ENCODE measurements at places on chromosomes 5 and 9. TPM values are rescaled to one million over a fixed set of nuclear protein-coding genes. Genes with fewer than 3 reads are reported as not detected.
A peak's percentile ranks its signal among the peaks of the same experiment; 100 is the strongest.

Gene PCDHA1
- not detected for total RNA-seq

Gene GPR150
- total RNA-seq, result 0.51 TPM

DNA sequence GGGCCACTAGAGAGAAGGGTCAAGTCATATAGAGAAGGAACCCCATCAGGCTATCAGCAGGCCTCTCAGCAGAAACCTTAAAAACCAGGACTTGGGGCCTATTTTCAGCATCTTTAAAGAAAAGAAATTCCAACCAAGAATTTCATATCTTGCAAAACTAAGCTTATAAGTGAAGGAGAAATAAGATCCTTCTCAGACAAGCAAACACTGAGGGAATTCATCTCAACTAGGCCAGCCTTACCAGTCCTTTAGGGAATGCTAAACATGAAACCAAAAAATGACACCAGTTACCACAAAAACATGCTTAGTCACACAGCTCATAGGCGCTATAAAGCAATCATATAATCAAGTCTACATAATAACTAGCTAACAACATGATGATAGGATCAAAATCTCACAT lies 407.1 kb downstream of the LRRC70 start:
- no peaks in the 10 kb centered on the region for H3K27me3 ChIP-seq
- no peak overlapping the region for H3K27ac ChIP-seq

GRCh38 chr5:84036842-84037241 lies 316.2 kb upstream of the HAPLN1 start:
- H3K4me1 ChIP-seq, result no peaks in the 10 kb centered on the region
- no peak overlapping the region for H3K4me3 ChIP-seq
- H3K36me3 ChIP-seq, result no peaks in the 10 kb centered on the region
- no peak for DNase-seq

DNA sequence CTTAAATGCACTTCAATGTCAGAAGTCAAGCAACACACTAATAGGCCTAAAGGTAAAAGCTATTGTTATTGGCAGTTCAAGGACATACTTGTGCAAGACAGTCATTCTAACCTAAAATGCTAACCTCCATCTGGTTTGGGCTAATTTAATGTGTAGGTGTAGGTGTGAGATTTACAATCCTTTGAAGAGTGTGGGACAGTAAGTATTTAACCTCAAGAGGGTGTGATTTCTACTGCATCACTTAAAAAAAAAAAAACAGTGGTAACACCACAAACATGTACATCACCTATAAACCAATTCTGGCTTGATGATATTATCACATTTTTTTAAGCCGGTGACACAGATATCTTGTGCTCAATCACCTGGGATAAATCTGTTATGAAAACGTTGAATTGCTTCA lies 127.5 kb upstream of the MEF2C start:
- no peak for DNase-seq
- no peak overlapping the region for H3K27ac ChIP-seq
- no peak overlapping the region for H3K4me3 ChIP-seq
- H3K36me3 ChIP-seq, result no peaks in the 10 kb centered on the region
- no peaks in the 10 kb centered on the region for H3K27me3 ChIP-seq

DNA sequence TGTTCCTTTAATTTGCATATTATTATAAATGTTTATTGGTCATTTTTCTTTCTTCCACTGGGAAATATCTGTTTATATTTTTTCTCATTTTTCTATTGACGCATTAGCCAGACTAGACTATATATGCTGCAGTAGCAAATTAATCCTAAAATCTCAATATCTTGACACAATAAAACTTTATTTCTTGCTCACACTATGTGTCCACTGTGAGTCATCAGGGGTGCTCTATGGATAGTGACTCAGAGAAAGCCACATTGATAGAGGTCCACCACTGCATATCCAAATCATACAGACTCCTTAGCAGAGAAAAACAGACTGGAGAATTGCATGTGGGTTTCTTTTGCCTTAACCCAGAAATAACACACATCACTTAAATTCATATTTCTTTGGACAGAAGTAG lies 20.8 kb downstream of the OR1L3 start:
- H3K36me3 ChIP-seq, result no peaks in the 10 kb centered on the region
- no peaks in the 10 kb centered on the region for H3K4me1 ChIP-seq
- no peak overlapping the region for H3K27ac ChIP-seq

Gene PGM5
- 0.11 TPM for total RNA-seq

DNA sequence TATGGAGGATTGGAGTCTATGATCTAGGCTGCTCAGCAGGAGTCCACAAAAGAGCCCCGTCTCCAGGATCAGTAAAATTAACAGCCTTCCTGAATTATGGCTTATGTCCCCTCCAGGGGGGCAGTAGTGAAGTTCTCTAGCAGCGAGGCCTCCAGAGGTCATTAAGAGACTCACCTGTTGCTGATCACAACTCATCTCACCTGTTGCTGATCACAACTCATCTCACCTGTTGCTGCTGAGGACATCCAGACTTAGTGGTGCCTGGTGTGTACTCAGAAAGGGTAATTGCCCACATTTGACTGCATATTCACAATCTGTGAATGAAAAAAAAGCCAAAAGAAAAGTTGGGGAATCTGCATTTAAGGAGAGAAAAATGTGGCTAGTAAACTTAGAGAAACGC lies 129.5 kb downstream of the SMARCA2 start:
- no peak overlapping the region for H3K27ac ChIP-seq
- no peak for DNase-seq
- H3K27me3 ChIP-seq, result no peaks in the 10 kb centered on the region
- peaks cover 20% of the 10 kb centered on the region for H3K4me1 ChIP-seq
- no peaks in the 10 kb centered on the region for H3K36me3 ChIP-seq
- H3K4me3 ChIP-seq, result no peak overlapping the region

Gene ARHGEF28
- total RNA-seq, result not detected

DNA sequence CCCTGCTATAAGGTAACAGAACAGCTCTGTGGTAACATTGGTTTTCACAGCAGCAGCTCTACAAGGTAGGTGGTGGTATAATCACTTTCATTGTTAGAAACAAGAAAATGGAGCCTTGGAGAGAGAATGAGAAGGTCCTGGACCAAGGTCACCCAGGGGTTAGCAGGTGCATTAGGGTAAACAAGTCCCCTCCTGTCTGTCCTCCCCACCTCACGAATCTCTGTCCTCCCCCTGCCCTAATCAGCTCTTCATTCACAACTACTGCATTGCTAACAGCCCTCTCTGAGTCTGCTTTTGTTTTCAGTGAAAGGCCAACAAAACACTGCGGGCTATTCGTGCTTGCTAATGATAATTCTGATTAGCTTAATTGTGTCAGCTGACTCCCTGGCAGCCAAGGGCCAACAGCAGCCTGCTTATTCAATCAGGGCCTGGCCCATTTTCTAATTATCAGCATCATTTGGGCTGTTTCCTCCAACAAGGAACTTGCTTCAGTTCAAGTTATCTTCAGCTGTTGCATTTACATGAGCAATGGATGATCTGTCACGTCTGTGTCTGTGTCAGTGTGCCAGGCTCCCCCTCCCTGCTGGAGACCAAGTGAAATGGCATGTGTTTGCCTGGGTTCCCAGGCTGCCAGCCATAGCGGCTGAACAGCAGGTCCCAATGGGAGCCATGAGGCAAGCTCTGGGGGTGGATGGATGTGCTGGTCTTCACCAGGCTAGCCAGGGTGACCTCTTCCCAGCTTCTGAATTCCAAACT lies 56.7 kb upstream of the EQTN start:
- H3K36me3 ChIP-seq, result no peaks in the 10 kb centered on the region
- H3K27me3 ChIP-seq, result no peaks in the 10 kb centered on the region
- no peak overlapping the region for H3K27ac ChIP-seq

Gene SLC36A3
- not detected for total RNA-seq

DNA sequence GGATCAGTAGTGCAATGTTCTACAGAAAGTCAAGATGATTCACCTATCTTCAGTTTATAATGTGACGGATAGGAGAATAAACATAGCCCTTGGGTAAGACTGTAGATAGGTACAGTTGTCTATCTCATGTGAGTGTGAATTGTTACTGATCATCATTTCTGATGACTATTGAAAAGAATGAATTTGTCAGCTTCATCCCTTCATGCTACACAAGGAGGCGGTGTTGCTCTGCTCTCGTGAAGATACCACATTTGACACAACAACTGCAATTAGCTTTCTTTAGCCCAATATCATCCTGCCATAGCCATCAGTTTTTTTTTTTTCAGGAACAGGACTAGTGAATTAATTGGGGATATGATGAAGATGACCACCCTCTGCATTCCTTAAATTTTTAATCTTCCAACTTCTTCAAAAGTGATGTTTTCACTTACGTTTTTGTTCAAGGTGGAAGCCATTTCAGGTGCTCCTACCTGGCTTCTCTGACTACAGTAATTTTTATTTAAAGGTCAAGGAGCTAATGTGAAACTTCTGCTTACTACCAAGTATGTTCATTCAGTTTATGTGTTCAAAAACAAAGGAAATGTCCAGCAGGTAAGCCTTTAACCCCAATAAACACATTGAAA lies 152.9 kb upstream of the MOCS2 start:
- no peaks in the 10 kb centered on the region for H3K4me1 ChIP-seq
- no peak overlapping the region for H3K4me3 ChIP-seq
- H3K36me3 ChIP-seq, result no peaks in the 10 kb centered on the region
- H3K27me3 ChIP-seq, result no peaks in the 10 kb centered on the region
- DNase-seq, result peak; percentile 61
- no peak overlapping the region for H3K27ac ChIP-seq

Gene AGTPBP1
- 42.9 TPM for total RNA-seq

GRCh38 chr5:172669386-172670004 lies 28.4 kb downstream of the NEURL1B start:
- DNase-seq, result no peak
- H3K36me3 ChIP-seq, result no peaks in the 10 kb centered on the region
- no peak overlapping the region for H3K4me3 ChIP-seq
- H3K4me1 ChIP-seq, result no peaks in the 10 kb centered on the region

- H3K4me3 ChIP-seq, result no peak overlapping the region
- H3K27ac ChIP-seq, result no peak overlapping the region
- DNase-seq, result no peak
Measured at GRCh38 chr9:109816490-109816889, 36.5 kb downstream of the PALM2AKAP2 start.

DNA sequence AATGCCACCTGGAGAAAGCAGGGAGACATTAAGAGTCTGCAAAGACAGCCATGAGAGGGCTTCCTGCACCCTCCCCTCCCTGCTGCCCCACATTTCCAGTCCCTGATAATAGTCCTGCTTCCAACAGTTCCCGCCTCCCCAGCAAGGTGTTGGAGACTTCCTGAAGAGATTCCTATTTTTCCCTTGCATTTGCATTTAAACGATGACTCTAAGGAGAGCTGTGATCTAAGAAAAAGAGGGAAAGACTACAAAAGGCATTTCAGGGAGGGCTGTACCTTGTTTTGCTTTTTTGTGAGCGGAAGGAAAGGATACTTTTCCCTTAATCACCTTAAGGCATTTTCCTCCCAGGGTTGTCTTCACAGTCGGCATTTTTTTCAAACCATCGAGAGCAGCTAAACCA lies 62.1 kb downstream of the GAS1 start:
- H3K27ac ChIP-seq, result no peak overlapping the region
- no peaks in the 10 kb centered on the region for H3K27me3 ChIP-seq
- no peak for DNase-seq
- H3K4me3 ChIP-seq, result no peak overlapping the region

GRCh38 chr5:103490030-103490739 lies 72.4 kb downstream of the NUDT12 start:
- H3K4me3 ChIP-seq, result no peak overlapping the region
- H3K36me3 ChIP-seq, result no peaks in the 10 kb centered on the region
- no peaks in the 10 kb centered on the region for H3K4me1 ChIP-seq
- no peak overlapping the region for H3K27ac ChIP-seq
- no peak for DNase-seq

DNA sequence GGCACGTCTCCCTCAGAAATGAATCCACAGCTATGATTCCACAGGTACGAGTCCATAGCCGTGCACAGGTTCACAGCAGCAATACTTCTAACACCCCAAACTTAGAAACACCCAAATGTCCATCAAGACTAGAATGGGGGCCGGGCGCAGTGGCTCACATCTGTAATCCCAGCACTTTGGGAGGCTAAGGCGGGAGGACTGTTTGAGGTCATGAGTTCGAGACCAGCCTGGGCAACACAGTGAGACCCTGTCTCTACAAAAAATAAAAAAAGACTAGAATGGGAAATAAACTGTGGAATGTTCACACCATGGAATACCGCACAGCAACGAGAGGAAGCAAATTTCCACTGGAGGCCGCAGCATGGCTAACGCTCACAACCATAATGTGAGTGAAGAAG lies 4.3 kb upstream of the DOLPP1 start:
- no peak overlapping the region for H3K4me3 ChIP-seq
- H3K27ac ChIP-seq, result no peak overlapping the region
- H3K4me1 ChIP-seq, result peaks cover 9% of the 10 kb centered on the region
- DNase-seq, result no peak
- H3K36me3 ChIP-seq, result no peaks in the 10 kb centered on the region
- H3K27me3 ChIP-seq, result no peaks in the 10 kb centered on the region

DNA sequence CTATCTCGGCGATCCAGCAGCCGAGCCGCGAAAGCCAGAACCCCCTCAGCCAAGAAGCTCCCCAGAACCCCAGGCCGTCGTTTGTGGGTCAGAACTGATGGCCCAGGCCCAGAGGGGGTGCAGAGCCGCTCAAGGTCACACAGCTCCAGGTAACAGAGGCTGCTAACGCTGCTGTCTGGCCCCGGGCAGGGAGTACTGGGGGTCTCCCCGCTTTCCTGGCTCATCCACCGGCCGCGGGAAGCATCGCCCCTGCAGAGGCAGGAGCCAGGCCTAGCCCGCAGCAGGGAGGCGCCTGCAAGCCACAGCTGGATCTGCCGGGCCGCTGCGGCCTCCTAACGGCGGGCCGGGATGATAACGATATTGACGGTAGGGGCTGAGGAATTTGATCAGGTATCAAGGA lies 39.4 kb upstream of the CTSV start:
- no peaks in the 10 kb centered on the region for H3K27me3 ChIP-seq
- H3K4me1 ChIP-seq, result no peaks in the 10 kb centered on the region
- no peak overlapping the region for H3K4me3 ChIP-seq

Gene FBP2
- not detected for total RNA-seq

Gene PAIP2
- 111 TPM for total RNA-seq

- H3K27me3 ChIP-seq, result no peaks in the 10 kb centered on the region
- H3K36me3 ChIP-seq, result no peaks in the 10 kb centered on the region
Measured at GRCh38 chr5:54176066-54176830, 134.1 kb downstream of the ARL15 start.

DNA sequence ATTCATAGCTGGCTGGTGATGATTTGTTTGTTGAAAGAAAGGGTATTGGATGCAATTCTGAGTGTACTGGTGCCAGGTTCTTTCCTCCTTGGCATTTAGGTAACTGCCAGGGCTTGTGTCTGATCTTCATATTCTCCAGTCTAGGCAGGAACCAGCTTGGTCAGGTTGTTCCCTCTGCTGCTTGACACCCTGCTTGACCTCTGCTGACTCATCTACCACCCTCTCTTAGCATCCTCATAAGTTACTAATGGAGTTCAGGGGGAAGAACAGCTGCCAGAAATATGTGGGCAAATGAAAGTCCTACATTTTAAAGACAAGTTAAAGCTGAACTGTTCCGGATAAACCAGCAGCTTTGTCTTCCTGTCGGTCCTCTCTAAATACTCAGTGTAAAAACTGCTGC lies 116.1 kb upstream of the TNC start:
- H3K4me1 ChIP-seq, result no peaks in the 10 kb centered on the region
- H3K27ac ChIP-seq, result no peak overlapping the region
- H3K4me3 ChIP-seq, result no peak overlapping the region
- H3K27me3 ChIP-seq, result no peaks in the 10 kb centered on the region
- no peaks in the 10 kb centered on the region for H3K36me3 ChIP-seq

- H3K4me3 ChIP-seq, result no peak overlapping the region
- H3K4me1 ChIP-seq, result peaks cover 8% of the 10 kb centered on the region
- DNase-seq, result peak; percentile 68
- H3K27ac ChIP-seq, result no peak overlapping the region
- H3K27me3 ChIP-seq, result no peaks in the 10 kb centered on the region
- H3K36me3 ChIP-seq, result no peaks in the 10 kb centered on the region
Measured at GRCh38 chr5:72451741-72452505, 55.3 kb downstream of the ZNF366 start.
